NCI-H1417 treated with DMSO at 0.1 percent for 48 hours (cell line): ENCODE measurements at places on chromosomes 6 and 20.

GRCh38 chr20:46183768-46184167 lies 65.7 kb downstream of the CD40 start:
- DNase-seq = no peak

DNA sequence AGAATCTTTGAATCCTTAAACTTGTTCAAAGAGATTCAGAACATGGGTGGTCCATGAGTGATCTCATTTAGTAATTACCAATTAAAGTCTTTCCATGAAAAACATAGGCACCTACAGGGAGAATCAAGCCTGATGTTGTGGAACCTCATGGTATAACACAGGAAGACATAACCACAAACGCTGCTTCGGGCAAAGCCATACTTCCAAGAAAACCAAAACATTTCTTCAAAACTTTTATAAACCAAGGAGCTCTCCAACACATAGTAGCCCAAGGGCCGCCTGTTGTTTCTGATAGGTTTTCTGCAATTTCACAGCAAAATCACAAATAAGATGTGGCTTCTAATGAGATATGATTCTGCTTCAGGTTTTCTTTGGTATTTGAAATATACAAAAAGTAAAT lies 2.5 kb downstream of the CHD6 start:
- no peak for DNase-seq

DNA sequence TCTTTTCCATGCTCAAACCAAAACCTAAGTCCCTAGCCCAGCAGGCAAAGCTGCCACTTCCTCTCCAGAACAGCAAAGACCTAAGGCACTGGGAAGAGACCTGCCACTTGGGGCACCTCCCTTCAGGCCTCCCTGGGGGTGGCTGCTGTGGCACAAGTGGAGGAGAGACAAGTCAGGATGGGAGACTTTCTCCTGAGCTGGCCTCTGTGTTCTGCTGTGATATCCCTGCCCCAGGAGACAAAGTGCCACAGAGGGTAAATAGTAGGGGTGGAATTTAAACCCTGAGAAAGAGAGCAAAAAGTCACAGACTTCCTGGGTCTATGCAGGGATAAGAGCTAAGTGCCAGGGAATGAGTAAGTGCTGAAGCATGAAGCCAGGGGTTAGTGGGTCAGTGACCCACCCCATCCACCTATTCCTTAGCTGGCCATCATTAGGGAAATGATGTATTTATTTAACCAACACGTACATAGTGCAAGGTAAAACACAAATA lies 84.2 kb downstream of the MRPL14 start:
- no peak for DNase-seq

- DNase-seq = no peak
Observed at GRCh38 chr20:2839732-2840137, 720 bp downstream of the PCED1A start.

- DNase-seq = no peak
Observed at GRCh38 chr6:148768646-148769270, 21.9 kb downstream of the UST start.

- DNase-seq = no peak
Observed at GRCh38 chr6:107491138-107491609, 1.3 kb downstream of the SOBP start.

GRCh38 chr6:27358786-27359185 lies 29.8 kb upstream of the ZNF391 start:
- no peak for DNase-seq

DNA sequence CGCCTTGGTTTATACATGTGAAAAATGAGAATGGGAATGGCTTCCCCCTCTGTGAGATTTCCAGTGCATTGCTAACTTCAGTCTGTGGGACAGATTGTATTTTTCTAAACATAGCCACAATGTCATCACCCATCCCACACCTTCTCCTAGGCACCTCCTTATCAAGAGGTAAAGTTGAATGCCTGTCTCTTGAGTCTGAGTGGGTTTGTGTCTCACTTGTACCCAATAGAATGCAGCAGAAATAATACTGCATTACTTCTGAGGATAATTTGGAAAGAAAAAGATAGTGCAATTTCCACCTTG lies 27.9 kb downstream of the RIN2 start:
- no peak for DNase-seq

DNA sequence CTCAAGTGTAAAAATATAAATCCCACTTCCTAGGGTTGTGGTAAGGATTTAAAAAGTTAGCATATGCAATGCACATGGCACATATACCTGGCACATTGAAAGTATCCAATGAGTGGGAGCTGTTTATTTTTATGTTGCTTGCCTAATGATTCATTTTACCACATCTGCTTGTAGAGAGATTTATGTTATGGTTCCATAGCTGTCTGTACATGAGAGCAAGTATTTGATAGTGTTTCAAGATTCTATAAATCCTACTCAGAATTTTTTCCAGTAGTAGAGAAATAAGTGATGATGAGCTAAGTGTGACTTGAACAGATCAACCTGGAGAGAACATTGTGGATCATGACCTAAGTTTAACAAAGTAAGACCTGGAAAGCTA lies 125.3 kb upstream of the SPTLC3 start:
- DNase-seq = no peak

DNA sequence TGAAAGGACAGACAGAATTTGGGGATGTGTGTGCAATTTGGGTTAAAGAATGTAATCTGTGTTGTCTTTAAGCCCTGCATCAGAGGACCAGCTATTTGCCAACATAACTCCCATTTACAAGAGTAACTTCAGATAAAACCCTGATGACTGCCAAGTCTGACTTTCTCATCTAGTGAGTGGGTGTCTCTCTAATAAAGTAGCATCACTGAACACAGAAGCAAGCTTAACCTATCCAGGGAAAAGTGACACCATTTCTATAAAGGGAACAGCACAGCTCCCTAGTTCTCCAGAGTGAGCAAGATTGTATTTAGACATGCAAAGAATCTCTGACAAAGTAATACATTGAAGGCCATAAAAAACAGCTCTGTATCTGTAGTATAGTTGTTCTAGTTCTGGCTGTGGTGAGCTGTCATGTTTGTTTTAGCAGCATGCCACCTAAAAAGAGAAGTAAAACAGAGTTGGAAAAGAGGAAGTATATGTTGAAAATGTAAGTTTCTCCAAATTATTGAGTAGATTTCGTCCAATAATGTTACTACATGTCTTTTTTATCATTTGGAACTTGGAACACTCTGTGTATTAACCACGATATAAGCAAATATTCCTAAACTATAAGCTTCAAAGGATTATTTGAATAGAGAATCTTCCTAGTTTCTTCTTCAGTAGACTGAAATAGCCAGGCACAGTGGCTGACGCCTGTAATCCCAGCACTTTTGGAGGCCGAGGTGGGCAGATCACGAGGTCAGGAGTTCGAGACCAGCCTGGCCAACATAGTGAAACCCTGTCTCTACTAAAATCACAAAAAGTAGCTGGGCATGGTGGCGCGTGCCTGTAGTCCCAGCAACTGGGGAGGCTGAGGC lies 8.8 kb upstream of the PIM1 start:
- no peak for DNase-seq

DNA sequence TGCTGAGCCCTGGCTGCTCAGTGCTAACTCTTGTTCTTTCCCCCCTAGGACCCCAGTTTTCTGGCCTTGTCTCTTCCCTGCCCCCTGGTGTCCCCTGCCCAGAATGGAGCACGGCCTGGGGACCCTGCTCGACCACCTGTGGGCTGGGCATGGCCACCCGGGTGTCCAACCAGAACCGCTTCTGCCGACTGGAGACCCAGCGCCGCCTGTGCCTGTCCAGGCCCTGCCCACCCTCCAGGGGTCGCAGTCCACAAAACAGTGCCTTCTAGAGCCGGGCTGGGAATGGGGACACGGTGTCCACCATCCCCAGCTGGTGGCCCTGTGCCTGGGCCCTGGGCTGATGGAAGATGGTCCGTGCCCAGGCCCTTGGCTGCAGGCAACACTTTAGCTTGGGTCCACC lies 11.9 kb downstream of the CCN5 start:
- no peak for DNase-seq

DNA sequence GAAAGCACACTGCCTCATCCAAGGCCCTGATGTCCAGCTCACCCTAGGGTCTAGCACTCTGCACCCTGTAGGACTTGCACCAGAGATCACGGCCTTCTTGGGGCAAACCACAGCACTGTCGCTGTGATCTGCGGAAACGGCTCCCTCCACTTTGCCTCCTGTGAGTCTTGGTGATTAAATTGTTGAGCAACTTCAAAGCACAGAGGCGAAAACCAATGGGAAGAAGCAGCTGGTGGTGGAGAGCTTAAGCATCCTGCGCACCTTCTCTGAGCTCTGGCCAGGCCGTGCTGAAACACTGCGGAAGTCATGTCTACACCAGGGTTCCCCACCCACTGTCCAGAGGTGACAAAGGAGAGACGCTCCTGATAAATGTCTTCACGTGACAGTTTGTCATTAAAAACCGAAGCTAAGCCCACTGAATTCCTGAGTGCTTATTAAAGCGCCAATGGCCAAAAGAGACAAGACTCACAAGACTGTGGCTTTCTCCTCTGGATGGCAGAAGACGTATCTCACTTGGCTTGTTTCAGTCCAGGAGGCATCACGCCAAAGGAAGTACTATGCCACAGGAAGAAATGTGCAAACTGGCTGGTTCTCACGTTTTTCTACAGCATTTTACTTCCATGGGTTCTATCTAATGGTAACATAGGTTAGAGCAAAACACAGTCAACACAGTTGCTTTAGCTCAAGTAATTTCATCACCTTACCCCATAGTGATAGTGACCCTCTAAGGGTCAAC lies 3.1 kb downstream of the RAMACL start:
- no peak for DNase-seq

- no peak for DNase-seq
Observed at GRCh38 chr20:706366-706885, 30.8 kb upstream of the SCRT2 start.

DNA sequence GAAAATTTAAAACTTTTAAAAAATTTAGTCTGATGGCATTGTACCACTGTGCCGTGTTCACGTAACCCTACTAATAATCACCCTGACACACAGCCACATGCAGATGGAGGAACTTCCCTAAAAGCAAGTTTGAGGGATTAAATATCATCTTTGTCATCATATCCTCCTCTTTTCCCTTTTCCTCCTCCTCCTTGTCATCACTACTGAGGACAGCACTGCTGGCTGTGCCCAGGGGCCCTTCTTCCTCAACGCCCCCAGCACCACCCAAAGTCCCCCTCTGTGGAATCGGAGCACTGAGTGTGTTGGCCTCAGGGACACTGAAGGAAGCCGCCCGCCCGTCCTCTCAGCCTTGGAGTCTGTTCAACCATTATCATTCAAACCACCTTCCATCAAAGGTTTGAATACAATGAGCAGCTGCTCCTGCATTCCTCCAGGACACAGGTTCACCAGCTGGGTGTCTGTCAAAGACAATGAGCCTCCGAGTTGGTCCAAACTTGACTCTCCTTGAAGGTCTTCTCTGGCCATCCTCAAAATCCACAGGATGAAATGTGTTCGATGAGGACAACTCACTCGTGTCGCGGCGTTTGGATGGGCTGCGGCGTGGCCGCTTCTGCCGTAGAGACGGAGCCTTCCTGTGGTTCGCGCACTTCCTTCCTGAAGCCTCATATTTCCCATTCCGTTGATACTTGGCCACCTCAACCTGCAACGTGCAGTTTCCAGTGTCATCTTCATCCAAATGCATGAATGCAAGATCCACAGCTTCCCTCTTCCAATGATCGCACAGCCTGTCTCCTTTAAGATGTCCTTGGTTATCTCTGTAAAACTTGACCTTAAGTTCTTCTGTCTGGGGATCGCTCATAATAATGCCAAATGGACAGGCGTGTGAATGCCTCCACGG lies 23.3 kb downstream of the NQO2 start:
- no peak for DNase-seq

DNA sequence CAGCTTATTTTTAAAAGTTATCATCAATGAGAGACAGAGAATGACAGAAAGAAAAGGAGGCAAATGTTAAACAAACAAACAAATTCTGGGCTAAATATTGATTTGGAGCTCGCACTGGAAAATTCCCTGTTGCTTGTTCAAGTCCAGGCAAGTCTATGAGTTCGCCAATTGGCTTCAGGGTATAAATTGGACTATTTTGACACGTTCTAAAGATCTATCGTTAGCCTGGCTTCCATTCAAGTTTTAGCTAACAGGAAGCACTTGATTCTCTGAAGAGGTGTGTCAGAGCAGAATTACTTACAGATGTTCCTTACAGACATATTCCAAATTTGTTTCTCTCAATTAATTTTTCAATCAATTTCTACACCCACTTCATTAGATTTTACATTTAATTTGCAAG lies 15.8 kb upstream of the RFPL4B start:
- no peak for DNase-seq

DNA sequence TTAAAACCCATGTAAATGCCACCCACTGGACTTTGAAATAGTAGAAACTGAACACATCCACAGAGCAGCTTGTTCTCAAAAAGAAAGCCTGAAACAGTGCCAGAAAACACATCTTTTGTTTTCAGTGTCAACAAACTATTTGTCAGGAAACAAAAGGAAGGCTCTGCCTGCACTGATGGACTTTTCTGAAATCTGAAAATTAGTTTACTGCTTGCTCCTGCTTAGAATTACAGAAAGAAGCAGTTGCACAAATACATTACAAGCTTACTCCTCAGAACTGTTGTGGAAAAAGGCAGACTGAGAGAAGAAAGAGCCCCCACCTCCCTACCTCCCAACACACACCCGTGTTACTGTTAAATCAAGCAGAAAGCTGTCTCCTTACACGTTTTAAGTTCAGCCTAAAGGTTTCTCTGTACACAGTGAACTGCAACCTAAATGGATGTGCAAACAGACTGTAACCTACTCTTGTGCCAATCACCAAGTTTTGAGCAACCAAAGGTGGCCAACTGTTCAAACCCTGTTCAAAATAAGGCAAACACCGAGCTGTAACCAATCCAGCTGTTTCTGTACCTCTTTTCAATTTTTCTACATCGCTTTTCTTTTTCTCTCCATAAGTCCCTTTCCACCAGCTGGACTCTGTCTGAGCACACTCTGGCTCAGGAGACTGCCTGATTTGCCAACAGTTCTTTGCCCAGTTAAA lies 43.7 kb downstream of the FRK start:
- DNase-seq = no peak

GRCh38 chr6:109186012-109186411 lies 90.7 kb downstream of the CEP57L1 start:
- DNase-seq = no peak

GRCh38 chr6:127855542-127856159 lies 45.2 kb downstream of the THEMIS start:
- DNase-seq = no peak
